Stomach (tissue), 19 donors: ENCODE measurements at places on chromosomes 7 and 10.

DNA sequence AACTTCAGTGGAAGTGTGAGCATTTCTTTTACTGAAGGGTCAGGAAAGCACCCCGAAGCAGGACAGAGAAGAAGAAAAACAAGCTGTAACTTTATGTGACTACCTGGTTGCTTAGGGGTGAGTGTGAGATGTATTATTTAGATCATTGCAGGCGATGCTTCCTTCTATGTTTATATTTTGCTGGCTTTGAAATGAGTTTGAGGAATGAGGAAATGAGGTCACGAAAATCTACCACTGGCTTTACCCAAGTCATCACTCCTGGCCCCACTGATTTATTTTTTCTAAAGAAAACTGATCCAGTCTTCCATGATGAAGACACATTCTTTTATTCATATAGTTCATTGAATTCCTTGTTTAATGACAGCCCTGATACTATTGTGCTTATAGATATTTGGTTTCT is 716.6 kb upstream of the FZD8 start:
- no peak for DNase-seq

DNA sequence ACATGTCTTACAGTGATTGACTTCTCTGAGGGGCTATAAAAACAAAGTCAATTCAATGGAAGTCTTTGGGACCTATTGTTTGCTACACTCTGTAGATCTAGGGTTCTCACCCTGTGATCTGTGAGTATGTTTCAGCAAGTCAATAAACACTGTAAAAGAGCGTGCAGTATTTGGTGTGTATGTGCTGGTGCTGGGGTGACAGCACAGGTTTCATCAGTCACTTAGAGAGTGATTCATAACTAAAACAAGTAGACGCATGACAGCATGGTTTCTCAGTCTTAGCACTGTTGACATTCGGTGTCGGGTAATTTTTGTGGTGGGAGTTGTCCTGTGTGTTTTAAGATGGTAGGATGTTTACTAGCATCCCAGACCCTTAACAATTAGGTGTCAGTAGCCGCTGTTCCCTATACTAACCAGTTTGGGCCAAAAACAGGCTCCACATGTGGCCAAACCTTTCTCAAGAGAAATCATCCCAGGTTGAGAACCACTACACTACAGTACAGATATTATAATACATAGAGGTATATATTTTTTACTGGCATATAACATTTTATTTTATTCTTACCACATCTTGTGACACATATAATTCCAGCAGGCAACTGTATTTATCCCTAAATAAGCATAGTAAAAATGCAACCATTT is 411.8 kb downstream of the ARL4A start:
- no peak for DNase-seq

GRCh38 chr7:131548371-131548770 is 8.1 kb downstream of the PODXL start:
- no peak for DNase-seq

GRCh38 chr7:87797798-87798403 is 78.3 kb downstream of the SLC25A40 start:
- DNase-seq: peak; percentile 71
